GM12864 (cell line): ENCODE measurements at places on chromosomes 7 and 10.

GRCh38 chr7:99368750-99369389 is 5.7 kb upstream of the ARPC1B start:
- DNase-seq: no peak

DNA sequence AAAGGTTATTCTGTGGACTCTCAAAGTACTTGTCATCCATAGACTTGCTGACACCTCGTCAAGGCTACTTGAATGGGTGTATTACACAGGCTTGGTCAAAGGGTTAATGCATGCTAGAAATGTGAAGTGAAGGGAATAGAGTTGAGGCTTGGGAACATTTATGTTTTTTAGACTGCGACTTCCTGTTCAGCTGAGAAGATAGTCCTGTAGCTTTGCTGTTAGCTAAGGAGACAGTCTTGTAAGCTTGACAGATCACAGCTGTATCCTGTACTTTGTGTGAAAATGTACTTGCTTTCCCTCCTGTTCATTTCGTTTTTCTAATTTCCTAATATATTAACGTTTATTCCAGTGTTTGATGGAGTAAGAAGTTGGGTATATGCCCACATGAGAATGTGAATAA is 52.1 kb downstream of the ADD3 start:
- no peak for DNase-seq

DNA sequence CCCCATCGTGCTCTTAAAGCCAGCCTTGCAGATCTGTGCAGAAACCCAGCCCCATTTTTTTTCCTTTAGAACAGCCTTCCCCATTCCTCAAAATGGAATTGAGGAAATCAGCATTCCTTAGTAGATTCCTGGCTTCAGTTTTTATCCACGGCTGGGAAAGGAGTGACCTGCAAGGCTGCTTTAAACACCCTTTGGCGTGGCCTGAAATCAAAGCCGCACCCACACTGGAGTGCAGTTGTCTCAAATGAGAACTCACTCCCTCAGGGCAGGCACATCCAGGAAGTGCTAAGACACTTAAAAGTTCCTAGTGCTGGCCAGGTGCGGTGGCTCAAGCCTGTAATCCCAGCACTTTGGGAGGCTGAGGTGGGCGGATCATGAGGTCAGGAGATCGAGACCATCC is 34.8 kb downstream of the HTR5A start:
- DNase-seq: no peak

- no peak for DNase-seq
These were observed 216.8 kb downstream of the SNX10 start for GRCh38 chr7:26508481-26508880.

DNA sequence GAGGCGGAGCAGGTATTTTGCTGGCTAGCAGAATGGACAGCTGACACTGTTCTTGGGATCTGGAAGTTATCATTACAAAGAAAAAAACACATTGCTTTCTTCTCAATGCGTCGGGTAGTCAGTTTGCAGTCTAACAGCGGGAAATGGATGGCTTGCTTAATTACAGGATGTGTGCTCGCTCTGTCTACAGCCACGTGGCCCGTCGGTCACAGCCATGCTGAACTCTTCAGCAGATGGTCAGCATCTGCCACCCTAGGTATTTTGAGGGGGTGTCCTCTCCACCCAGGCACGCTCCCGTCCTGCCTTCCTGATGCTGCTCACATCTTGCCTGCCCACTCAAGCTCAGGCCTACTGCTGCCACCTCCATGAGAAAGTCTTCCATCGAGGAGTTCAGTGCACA is 20.4 kb upstream of the INMT start:
- no peak for DNase-seq

GRCh38 chr10:71280216-71280615 is 38.8 kb upstream of the SLC29A3 start:
- DNase-seq: no peak
